NCI-H345 (cell line): ENCODE measurements at places on chromosomes 7 and 10.

GRCh38 chr10:62599161-62599560 lies 205.4 kb upstream of the ADO start:
- DNase-seq, result no peak

DNA sequence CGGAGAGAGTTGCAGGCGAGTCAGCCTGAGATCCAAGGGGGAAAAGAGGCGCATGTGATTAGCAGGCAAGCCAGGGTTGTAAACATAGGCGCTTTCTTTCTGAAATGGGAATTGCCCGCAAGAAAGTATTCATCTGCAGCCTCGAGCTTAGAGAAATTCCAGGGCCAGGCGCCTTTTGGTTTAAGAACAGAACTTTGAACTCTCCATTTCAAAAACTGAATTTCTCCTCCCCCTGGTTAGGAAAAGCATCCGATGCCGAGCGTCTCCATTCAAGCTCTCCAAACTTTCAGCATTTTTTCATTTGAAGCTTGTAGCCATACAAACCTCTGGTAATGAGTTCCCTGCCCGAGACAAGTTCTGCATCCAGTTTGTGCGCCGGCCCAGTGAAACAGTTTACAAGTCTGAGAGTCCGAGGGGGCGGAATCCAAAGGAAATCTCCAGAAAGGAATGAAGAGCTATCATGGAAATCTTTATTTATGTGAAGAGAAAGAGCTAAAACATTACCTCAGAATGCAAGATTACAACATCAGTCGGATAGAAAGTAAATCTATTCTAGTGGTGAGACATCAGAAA lies 69.9 kb downstream of the FAM204A start:
- no peak for DNase-seq

DNA sequence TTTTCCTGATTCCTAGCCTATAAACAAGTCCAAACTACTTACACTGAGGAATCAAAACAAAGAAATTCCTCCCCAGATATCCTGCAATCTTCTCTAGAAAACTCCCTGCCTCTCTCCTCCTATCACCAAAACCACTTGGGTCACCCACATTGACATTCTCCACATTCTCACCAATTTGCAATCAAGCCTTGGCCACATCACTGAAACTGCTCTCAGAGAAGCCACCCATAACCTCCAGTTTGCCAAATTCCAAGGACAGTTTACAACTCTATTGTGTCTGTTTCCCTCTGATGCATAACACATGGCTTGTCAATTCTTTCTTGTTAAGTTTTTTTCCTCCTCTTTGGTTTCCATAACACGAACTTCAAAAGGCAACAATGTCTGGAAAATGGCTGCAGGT lies 233.5 kb downstream of the XPNPEP1 start:
- DNase-seq, result no peak

GRCh38 chr10:84965468-84965867 lies 637.1 kb downstream of the CCSER2 start:
- DNase-seq, result no peak

- no peak for DNase-seq
Observed at GRCh38 chr10:75486591-75486990, 55.2 kb downstream of the LRMDA start.

GRCh38 chr10:89245802-89246201 lies 5.8 kb downstream of the LIPA start:
- no peak for DNase-seq

DNA sequence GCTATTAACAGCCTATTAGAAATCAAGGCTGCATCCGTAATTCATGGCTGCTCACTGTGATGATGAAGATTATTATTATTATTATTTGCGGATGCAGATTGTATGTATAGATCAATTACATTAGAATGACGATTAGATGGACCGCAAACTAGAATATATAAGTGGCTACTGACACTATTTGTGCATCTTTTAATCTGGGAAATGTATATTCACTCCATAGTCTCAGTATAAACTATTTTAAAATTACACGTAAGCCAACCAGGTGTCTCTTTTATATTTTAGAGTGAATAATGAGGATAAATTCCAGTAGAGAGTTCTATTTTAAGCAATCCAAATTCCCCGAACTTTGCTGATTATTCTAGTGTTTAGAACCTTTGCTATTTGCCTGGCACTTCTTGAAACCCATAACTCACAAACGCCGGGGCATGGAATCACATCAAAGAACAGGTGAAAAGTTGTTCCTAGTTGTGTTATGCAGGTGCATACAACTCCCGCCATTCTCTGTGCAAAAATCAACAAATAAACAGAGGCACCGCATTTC lies 509 bp upstream of the ING3 start:
- no peak for DNase-seq

GRCh38 chr7:55065079-55065478 lies 46.3 kb downstream of the EGFR start:
- DNase-seq, result no peak

DNA sequence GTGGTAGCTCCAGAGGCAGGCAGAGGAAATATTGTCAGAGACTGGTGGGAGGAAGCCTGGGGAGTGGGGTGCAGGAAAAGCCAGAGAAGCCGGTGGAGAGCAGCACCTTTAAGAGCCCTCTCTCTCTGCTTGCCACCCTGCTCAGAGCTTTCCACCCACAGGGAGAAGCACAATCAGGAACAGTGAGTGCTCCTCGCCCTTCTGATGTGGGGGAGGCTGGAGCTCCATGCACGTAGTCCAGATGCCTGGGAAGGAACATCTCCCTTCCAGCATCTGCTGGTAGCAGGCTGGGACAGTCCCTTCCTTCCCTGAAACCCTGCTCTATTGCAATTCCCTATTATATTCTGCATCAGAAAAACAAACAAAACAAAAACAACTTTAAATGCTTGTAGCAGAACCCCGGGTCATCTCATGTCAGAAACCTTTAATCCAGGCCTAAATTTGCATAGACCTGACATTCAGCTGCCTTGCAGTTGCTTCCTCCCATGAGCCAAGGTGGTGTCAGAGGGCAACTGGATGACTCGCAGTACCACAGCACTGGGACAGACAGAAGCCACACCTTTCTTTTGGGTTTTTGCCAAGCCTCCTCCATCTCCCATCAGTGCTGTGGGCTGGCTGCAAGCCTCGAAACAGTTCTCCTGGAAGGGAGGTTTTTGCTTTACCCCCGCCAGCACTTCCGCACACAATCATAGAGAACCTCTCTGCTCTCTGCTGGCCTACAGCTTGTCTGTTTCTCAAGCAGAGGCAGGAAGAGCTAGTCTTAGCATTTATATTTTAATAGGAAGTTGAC lies 13.1 kb downstream of the AVPI1 start:
- no peak for DNase-seq
